MM.1S (cell line): ENCODE measurements at places on chromosomes 4 and X.

- no peak overlapping the region for H3K4me3 ChIP-seq
- H3K27ac ChIP-seq = no peak overlapping the region
- H3K4me1 ChIP-seq = no peaks in the 10 kb centered on the region
- no peaks in the 10 kb centered on the region for H3K36me3 ChIP-seq
- H3K27me3 ChIP-seq = no peaks in the 10 kb centered on the region
- DNase-seq = no peak
Measured at GRCh38 chrX:115679460-115679859, 118.5 kb downstream of the PLS3 start.

DNA sequence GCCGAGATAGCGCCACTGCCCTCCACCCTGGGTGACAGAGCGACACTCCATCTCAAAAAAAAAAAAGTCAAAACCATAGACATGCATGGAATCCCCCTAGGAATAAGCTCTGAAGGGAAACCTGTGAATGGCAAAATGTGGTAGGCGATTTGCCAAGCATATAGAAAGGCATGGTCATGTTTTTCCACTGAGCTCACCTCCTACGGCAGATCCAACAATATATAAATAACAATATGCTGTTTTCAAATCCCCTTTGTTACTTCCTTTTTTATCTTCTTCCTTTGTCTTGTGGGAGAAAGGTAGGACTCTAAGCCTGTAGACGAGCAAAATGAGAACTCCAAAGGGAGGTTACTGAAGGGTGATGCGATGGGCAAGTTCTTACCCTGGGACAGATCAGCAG is 219.0 kb downstream of the PALLD start:
- H3K27ac ChIP-seq = no peak overlapping the region
- H3K4me1 ChIP-seq = no peaks in the 10 kb centered on the region
- no peaks in the 10 kb centered on the region for H3K36me3 ChIP-seq
- H3K4me3 ChIP-seq = no peak overlapping the region

DNA sequence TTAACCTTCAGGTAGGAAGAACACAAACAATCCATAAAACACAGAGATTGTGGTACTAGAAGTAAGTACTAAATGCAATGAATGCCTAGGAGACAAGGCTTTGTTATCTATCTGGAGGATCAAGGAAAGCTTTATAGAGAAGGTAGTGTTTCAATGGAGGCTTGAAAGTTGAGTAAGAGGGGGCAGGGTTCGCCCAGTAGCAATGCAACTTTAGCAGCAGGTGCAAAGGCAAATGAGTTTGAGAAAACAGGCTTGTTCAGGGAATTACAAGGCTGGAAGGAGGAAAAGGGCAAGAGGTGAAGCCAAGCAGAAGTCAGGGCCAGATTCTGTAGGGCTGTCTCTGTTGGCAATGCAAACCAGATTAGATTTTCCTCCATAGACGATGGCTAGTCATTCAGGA is 35.5 kb upstream of the AMELX start:
- H3K27me3 ChIP-seq = no peaks in the 10 kb centered on the region
- DNase-seq = no peak
- H3K36me3 ChIP-seq = no peaks in the 10 kb centered on the region
- H3K27ac ChIP-seq = no peak overlapping the region

DNA sequence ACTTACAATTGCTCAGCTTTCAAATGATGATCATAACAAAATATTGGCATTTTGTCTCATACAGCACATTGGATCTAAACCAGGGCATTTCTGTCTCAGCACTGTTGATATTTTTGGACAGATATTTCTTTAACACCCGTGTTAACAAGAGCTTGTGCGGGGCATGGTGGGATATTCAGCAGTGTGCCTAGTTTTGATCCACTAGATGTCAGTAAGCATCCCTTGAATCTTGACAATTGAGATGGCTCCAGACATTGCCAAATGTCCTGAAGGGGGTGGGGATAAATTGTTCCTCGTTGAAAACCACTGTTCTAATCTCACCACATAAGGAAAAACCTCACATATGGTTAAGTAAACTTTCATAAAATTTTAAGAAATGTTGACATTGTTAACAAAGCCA is 806.3 kb downstream of the STIM2 start:
- H3K27me3 ChIP-seq = no peaks in the 10 kb centered on the region
- no peaks in the 10 kb centered on the region for H3K4me1 ChIP-seq
- H3K36me3 ChIP-seq = no peaks in the 10 kb centered on the region
- no peak overlapping the region for H3K4me3 ChIP-seq
- no peak overlapping the region for H3K27ac ChIP-seq

- no peaks in the 10 kb centered on the region for H3K27me3 ChIP-seq
- DNase-seq = no peak
- no peak overlapping the region for H3K4me3 ChIP-seq
- no peaks in the 10 kb centered on the region for H3K36me3 ChIP-seq
- H3K4me1 ChIP-seq = 0 out of 2 replicates have a peak, but pooled peaks cover 4% of the 10 kb centered on the region
Measured at GRCh38 chrX:78624426-78624825, 34.7 kb downstream of the RTL3 start.

DNA sequence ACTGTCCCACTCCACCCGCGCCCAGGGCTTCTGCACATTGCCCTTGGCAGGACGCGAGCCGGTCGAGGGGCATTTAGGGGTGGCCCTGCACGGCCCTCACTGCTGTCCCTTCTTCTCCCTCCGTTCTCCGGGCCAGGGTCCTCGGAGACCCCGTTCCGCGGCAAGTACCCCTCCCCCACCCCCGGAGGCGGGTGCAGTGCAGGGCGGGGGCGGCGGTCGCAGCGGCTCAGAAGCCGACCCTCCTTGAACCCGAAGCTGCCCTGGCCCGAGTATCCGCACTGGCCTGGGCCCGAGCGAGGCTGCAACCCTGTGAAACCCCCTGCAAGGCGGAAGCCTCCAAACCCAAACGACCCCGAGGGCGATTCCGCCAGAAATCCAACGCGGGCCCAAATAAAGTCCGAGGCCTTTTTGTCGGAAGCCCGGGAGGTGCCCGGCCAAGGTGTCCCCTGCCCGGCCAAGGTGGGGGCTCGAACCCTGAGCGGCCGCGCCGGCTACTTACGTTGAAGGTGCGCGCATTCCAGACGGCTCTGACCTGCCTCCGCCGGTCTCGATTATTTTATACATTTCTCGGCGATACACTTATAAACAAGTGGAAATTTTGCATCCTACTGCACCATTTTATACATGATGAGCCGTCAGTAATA is 53.1 kb upstream of the TMEM33 start:
- no peaks in the 10 kb centered on the region for H3K36me3 ChIP-seq
- H3K27ac ChIP-seq = no peak overlapping the region
- DNase-seq = peak; percentile 12
- no peaks in the 10 kb centered on the region for H3K4me1 ChIP-seq

DNA sequence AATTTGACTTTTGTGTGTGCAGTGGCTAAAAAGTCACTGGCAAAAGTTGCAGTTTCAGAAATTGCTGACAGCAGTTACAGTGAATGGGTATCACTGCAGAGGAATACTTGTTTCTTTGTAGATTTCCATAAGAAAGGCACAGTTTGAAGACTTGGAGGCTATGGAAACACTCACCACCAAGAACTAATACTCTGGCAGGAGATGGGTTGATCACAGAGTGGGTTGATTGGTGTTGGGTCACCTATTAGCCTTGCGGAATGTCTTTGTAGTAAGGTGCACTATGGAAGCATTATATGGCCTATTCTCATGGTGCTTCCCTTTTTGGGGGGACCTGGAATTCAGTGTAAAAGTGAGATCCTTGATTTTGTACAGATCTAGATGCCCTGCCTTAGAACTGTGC is 502.8 kb downstream of the CFAP47 start:
- no peaks in the 10 kb centered on the region for H3K4me1 ChIP-seq
- H3K27me3 ChIP-seq = no peaks in the 10 kb centered on the region
- DNase-seq = no peak
- no peak overlapping the region for H3K4me3 ChIP-seq

DNA sequence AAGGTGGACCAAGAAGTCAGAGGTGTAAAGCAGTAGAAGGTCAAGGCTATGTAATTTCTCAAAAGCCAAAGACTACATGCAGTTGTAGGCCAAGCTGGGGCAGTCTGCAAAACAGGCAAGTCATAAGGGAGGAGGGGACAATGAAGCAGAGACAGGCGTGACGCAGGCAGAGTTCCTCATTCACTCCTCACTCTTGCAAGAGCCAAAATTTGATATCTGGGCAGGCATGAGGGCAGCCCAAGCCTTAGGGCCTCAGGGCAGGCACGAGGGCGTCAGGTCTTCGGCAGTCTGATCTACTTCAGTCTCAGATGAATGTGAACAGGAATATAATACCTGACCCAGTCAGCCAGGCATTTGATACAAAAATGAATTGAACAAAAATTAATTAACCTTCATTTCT is 86.4 kb upstream of the AGA start:
- H3K4me3 ChIP-seq = no peak overlapping the region
- DNase-seq = no peak
- H3K27ac ChIP-seq = no peak overlapping the region
- no peaks in the 10 kb centered on the region for H3K4me1 ChIP-seq
- H3K36me3 ChIP-seq = no peaks in the 10 kb centered on the region

DNA sequence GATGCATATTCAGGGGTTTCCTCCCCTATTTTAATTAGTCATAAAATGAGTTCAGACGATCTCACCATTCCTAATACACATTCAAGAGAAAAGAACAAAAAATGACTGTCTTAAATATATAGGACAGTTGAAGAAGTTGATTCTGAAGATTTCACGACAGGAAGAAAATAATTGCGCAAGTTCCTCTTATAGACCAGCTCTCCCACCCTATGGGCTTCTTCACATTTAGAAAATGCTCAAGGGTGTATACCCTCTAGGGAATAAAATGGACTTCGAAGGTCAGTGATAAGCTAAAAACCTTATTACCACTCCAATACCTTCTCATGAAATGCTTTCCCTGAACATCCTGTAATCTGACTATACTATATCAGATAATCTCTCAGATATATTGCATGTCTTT is 149.2 kb upstream of the TEX13C start:
- H3K4me3 ChIP-seq = no peak overlapping the region
- DNase-seq = no peak

- DNase-seq = no peak
- no peak overlapping the region for H3K4me3 ChIP-seq
- no peaks in the 10 kb centered on the region for H3K36me3 ChIP-seq
- no peaks in the 10 kb centered on the region for H3K27me3 ChIP-seq
Measured at GRCh38 chrX:150942942-150943594, 40.1 kb upstream of the HMGB3 start.

DNA sequence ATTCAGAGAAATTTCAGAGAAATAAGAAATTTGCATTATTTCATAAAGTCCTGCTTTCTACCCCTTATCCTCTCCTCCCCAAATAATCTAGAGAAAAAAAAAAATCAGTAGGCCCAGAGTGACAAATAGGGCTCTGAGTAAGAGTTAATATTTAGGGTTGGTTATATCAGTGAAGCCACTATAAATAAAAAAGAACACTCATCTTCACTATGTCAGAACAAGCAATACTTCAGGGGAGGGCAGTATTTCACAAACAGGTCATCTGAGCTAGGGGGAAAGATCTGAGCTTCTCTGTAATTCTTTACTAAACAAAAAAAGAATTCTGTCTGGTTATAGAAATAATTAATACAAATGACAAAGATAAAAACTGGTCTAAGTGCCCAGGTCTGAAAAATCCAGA is 39.4 kb downstream of the PDE5A start:
- H3K4me3 ChIP-seq = no peak overlapping the region
- H3K36me3 ChIP-seq = no peaks in the 10 kb centered on the region
- H3K27me3 ChIP-seq = no peaks in the 10 kb centered on the region
- no peak overlapping the region for H3K27ac ChIP-seq
- no peaks in the 10 kb centered on the region for H3K4me1 ChIP-seq

- no peaks in the 10 kb centered on the region for H3K36me3 ChIP-seq
- H3K4me3 ChIP-seq = no peak within 1 kb of the TSS
- no peak for DNase-seq
- no peaks in the 10 kb centered on the region for H3K27me3 ChIP-seq
- no peak within 1 kb of the TSS for H3K27ac ChIP-seq
Measured at GRCh38 chrX:154294791-154295574, at the start of gene TEX28. Gene TEX28, minus strand, starts transcription at chrX:154295124. Its CDS starts 3,007 bp downstream, at chrX:154292117.

- H3K4me3 ChIP-seq = no peak overlapping the region
- H3K27ac ChIP-seq = no peak overlapping the region
- no peaks in the 10 kb centered on the region for H3K36me3 ChIP-seq
Measured at GRCh38 chr4:53494851-53495250, 96.4 kb downstream of the LNX1 start.

- no peak overlapping the region for H3K27ac ChIP-seq
- H3K27me3 ChIP-seq = no peaks in the 10 kb centered on the region
Measured at GRCh38 chrX:48854898-48855297, 19.5 kb upstream of the PCSK1N start.

- no peak overlapping the region for H3K4me3 ChIP-seq
- no peak overlapping the region for H3K27ac ChIP-seq
- no peaks in the 10 kb centered on the region for H3K4me1 ChIP-seq
- no peak for DNase-seq
Measured at GRCh38 chr4:94927696-94928095, 169.9 kb downstream of the BMPR1B start.

GRCh38 chr4:34091451-34091850 is 2152.9 kb downstream of the ARAP2 start:
- H3K4me3 ChIP-seq = no peak overlapping the region
- no peaks in the 10 kb centered on the region for H3K36me3 ChIP-seq
- no peaks in the 10 kb centered on the region for H3K27me3 ChIP-seq
- DNase-seq = peak; percentile 31

DNA sequence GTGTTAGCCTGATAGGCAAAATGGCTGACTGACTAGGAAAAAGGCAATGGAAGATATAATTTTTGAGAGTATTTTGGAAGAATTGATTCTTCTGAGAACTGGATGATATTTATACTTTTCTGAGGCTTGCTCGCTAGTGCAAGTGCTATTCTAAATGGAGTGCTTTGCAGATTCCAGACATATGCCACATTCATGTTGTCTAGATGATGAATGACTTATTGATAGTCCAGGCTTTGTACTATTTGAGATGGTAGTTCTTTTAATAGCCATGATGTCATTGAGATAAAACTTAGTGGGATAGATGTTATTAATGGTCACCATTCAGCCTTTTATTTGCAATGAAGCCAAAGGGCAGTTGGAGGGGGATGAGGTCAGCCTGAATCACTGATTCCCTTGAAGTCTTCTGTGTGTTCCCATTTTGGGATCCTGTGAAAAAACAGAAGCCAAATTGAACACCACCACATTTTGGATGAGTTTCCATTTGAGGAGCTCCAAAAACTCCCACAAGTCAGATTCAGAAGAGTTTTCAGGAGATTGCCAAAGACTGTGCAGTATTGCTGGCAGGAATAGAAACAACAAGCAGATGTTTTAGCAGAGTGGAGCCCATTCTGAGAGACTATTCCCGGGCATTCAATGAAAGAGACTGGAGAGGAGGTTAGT is 184.1 kb downstream of the IL1RAPL2 start:
- no peak for DNase-seq
- H3K27ac ChIP-seq = no peak overlapping the region
- no peak overlapping the region for H3K4me3 ChIP-seq
- H3K36me3 ChIP-seq = no peaks in the 10 kb centered on the region
- H3K27me3 ChIP-seq = no peaks in the 10 kb centered on the region

GRCh38 chr4:159542296-159542695 is 439.4 kb downstream of the RAPGEF2 start:
- no peak overlapping the region for H3K27ac ChIP-seq
- DNase-seq = no peak
- H3K27me3 ChIP-seq = no peaks in the 10 kb centered on the region
- no peaks in the 10 kb centered on the region for H3K36me3 ChIP-seq
